Activated CD4-positive, alpha-beta T cell treated with anti-CD3 and anti-CD28 coated beads for 4 hours (primary cell): ENCODE measurements at places on chromosomes 4 and X.

DNA sequence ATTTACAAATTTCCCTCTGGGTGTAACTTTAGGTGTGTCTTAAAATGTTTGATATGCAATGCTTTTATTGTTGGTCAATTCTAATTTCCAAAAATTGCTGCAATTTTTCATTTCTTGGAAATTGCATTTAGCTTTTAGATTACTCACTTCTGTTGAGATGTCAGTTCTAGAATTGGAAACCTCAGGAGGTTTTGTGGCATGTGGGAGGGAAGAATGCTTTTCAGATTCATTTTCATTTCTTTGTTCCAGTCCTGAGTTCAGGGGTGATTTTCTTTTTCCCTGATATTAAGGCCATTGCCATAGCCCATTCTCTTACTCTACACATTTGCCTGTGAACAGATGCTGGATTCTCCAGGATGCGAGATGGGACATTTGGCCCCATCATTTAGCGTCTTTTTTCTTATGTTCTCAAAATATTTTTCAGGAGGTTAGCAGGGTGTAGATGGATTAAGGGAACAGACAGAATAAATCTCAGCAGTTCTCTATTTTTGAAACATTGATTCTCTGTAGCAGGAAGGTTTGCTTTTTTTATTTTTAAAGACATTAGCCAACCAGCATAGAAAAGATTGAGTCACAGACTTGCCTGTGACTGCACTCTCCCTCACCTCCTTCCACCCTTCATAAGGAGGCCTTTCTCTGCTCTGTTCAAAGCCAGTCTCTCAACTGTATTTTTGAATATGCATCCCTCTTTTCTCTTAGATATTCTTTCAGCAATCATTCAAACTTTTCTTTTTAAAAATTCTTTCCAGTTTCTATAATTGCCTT, 238.4 kb upstream of the ANXA3 start:
- no peak for DNase-seq

GRCh38 chr4:142036795-142037583, 400.6 kb downstream of the IL15 start:
- no peak for DNase-seq

DNA sequence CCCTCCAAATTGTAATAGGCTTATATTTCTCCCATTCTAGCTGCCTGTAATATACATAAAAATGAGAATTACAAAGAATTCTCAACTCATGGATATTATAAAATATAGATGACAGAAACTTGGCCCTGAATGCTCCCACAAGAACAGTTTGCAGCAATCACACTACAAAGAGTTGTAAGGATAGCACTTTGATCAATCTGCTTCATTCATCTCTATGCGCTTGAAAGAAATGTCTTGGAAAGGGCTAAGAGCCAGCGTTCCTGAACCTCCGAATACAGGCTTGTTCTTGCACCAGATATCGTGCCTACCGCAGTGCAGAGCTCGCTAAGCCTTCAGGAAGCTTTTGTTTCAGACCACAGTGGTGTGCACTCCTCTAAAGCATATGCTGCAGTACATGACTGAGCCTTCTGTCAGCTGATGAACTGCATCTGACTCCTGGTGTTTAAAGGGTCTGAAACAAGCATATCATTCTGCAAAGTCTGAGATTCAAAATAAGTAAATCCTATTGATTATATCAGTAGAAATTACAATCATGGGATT, 417.6 kb upstream of the ZFP42 start:
- DNase-seq, result no peak

DNA sequence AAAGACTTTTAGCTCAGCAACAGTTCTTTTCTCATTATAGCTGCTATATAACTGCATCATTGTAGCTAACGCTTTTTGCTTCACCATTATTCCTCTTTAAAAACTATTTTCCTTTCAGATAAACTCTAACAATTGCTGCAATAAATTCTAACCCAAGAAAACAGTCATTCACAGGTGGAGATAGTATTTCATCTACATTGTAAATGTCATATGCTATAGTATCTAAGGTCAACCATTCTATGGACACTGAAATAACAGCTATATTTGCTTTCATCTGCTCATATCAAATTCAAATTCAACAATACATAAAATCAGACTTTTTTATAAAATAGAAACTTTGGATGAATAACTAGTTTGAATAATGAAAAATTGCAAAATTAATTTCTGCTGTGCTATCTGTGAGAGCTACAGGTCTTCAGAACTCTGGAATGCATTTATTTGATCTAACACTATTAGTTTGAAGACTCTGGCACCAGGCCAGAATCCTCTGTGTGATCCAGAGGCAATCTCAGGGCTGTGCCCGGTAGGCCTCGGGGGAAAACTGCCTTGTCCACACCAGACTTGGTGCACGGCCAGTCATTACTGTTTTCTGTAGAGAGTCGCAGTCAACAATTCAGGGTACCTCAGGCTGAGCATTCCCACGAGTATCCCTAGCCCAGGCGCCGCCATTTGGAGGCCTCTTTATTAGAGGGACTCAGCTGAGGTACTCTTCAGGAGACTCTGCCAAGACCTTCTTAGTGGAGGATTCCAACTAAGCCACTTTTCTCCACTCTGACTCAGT, 332.4 kb downstream of the SLC7A11 start:
- DNase-seq, result no peak

DNA sequence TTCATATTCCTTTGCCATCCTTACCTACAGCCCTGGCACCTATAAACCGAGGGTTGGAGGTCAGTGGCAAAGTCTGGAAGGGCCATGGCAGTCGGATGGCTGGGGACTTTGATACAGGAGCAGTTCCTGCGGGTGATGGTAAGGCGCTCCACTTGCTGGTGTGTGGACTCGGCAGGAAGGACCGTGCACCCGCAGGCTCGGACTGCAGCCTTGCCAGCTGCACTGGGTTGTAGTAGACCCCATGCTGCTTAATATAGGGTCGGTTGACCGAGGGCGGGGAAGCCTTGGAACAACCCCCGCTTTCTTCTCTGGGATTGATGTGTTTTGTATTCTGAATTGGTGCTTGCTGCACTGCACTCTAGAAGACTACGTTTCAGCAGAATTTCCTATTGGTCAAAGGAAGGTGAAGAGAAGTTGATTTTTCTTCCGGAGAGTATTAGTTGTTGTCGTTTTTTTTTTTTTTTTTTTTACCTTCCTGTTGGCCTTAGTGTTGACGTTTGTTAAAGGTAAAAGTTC, 638 bp downstream of the BLTP1 start:
- peak; percentile 29 for DNase-seq

- no peak for DNase-seq
Observed at GRCh38 chr4:118193421-118193820, 159.1 kb downstream of the NDST3 start.

DNA sequence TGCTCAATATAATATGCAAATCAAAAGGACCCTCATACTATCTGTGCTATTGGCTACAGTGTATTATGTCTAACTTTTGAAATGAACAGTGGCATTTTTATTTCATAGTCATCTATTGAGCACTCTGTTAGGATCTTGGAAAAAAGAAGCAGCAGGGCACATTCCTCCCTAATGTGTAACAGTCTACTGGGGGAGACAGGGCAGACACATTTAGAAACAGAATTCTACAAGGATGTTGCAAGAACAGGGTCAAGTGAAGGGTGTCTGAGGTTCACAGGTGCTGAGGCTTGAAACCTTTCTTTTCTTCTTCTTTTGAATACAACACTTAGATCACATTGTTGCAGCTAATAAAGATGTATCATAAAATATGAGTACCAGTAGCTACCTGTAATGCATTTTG, 129.7 kb upstream of the SLC4A4 start:
- no peak for DNase-seq

DNA sequence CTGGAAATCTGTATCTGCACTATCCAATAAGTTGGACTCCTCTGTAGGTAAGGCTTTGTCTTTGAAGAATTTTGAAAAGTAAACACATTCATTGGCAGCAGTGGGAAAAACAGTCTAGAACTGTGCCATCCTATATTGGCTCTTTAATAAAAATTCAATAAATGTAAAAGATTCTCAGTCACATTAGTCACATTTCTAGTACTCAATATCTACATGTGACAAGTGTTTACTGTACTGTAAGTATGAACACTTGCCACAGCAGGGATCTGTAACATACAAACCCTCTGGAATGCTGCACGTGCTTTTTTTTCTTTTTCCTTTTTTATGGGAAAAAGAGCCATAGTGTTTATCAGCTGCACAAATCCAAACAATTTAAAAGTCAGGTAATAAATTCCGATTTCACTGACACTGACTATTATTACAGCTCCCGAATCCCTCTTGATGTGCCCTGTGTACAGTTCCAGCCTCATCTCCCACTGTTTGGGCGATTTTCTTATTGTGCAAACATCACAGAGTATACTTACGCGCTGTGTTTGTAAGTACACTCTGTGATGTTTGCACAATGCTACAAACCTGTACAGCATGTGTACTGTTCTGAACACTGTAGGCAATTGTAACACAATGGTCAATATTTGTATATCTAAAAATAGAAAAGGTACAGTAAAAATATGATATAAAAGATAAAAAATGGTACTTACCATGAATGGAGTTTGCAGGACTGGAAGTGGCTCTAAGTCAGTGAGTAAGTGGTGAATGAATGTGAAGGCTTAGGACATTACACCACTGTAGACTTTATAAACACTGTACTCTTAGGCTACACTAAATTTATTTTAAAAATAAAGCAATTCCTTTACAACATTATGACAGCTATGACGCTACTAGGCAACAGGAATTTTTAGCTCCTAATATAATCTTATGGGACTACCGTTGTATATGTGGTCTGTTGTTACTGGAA, 8.7 kb downstream of the PYURF start:
- DNase-seq, result no peak

GRCh38 chrX:21975812-21976211, 35.3 kb downstream of the SMS start:
- no peak for DNase-seq

GRCh38 chrX:43581888-43582539, 74.1 kb upstream of the MAOA start:
- DNase-seq, result no peak

GRCh38 chr4:37762991-37763368, 63.5 kb upstream of the PGM2 start:
- no peak for DNase-seq

- DNase-seq, result no peak
Observed at GRCh38 chr4:89308161-89308500, 531 bp upstream of the GPRIN3 start.

DNA sequence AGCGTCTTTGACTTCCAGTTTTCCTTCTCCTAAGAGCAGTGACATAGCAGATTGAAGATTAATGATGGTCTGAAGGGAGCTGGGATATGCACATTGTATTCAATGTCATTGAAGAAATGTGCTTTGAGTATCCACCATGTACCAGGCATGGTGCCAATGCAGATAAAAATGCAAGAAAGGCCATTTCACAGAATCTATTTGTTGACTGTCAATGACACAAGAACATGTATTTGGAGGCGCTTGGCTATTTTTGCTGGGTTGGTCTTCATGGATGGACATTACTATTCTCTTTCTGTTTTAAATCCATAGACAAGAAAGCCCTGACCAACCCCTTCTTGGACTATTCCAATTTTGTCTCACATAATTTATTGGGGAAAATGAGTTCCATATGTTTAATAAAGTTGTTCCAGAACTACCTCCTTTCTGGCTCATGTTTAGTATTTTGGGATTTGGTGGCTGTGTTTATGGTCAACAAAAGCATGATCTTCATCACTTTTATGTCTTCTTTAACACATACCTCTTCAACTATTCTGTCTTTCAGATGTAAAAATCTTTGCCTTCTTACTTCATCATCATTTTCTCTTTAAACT, 174.5 kb downstream of the CPE start:
- DNase-seq, result no peak

DNA sequence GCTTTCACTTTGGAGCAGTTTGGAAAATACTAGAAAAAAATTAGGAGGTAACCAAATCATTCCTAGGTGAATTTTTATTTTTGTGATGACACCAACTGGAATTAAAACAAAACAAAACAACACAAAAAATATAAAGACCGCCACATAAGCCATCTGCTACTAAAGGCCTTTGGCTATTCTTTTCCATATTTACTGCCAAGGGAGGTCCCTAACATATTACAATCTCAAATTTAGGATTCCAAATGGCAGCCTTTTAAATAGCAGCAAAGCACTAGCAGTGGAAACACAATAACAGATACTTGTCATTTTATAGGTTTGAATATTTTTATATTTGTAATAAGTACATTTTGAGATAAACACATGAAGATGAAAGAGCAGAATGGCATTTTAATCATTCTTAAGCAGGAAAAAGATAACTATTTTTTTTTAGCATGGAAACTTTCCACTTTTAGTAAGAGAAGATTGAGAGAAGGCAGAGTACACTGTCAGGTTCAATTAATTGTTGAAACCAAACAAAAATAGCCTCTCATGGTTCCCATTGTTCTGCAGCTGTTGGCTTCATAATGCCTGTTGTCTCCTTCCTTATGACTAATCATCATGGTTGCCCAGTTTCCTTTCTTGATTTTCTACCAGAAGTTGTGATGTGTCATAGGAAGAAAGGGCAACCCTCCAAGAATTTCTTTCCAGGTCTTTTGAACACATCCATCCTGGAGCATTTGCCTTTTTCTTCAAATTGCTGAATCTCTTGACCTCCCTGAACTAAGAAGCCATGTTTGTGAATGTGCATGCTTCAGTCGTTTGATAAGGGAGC, 219.0 kb upstream of the EMCN start:
- no peak for DNase-seq

DNA sequence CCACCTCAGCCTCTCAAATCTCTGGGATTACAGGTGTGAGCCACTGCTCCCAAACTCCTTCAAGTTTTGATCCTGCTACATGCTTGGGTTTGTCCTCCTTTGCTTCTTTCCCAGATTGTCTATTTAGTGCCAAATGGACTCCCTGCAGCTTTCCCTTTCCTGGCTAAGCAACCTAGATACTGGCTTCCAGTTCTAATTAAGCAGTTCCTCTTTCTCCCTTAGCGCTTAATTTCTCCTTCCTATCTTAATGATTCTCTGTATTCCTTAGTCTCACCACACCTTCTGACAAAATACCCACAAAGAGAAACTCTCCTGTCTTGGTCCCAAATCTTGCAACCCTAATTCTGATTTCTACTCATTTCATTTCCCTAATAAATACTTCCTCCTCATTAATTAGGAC, 7.8 kb downstream of the RXFP1 start:
- DNase-seq, result no peak

GRCh38 chrX:128436397-128437103, 384.3 kb upstream of the ACTRT1 start:
- no peak for DNase-seq

DNA sequence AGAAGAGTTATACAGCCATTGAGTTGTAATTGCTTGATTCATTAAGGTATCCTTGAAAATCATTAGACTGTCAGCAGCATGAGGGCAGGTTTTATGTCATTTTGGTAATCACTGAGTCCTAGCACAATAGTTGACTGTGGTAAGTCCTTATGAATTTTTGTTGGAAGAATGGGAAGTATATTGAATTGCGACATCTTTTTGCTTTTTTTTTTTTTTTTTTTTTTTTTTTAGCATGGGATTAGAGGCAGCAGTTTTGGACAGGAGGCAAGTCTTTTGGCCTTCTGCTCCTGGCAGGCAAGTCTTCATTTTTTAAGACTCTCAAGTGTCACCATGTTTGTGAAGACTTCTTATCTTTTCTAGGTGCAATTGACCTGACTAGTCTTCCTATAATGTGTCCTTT, 29.7 kb downstream of the PRRG1 start:
- DNase-seq, result no peak

DNA sequence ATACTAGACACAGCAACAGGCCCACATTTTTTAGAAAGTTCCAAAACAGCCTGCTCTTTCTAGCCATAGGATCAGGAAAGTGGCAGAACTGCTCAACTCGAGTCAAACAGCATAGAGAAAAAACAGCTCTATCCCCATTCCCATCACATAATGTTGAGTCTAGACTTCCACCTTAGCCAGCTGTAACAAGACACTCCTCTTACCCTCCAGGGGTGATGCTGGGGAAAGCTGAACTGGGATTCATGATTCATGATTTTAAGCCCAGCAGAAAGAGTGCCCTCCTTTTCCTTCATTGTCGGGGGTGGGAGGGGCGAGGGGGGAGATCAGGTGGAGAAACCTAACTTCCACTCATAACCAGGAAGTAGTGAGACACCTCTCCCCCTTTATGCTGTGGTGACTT, 86.1 kb downstream of the CENPC start:
- DNase-seq, result no peak
